ENCODE measurements at places on chromosomes 3 and 15.

DNA sequence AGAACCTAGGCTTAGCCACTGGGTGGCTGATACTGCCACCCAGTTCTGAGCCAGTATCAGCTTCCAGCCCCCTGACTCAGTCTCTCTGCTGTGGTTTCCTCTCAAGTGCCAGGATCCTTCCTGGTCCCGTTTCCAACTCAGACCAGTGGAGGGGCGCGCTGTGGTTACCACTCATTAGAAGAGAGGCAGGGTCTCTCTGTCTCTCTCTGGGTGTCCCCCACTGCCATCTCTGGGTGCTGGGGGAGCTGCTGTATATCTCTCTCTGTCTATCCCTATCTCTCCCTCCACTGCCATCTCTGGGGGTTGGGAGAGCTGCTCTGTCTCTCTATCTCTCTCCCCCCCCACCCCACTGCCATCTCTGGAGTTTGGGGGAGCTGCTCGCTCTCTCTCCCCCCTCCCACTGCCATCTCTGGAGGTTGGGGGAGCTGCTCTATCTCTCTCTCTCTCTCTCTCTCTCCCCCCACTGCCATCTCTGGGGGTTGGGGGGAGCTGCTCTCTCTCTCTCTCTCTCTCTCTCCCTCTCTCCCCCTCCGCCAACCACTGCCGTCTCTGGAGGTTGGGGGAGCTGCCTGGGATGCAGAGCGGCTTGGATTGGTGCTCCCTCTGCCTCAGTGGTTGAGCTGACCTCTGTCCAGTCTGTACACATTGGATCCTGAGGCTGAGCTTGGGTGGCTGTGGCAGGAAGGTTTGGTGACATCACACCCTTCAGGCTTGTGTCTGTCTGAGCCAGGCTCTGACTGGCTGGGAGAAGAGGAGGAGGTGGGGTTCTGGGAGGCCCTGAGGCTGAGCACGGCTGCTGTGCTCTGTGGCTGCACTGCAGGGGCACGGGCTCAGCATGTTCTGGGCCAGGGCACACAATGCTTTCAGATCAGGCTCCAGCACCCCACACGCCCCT, 98.9 kb downstream of the APBA2 start:
- ATAC-seq, result peak; percentile 75

GRCh38 chr15:45958924-45959323, 324.1 kb downstream of the SQOR start:
- ATAC-seq, result no peak

- ATAC-seq, result no peak
Observed at GRCh38 chr15:69792823-69793222, 304.9 kb downstream of the TLE3 start.

- ATAC-seq, result no peak
Observed at GRCh38 chr3:55476515-55476914, 10.6 kb downstream of the WNT5A start.

DNA sequence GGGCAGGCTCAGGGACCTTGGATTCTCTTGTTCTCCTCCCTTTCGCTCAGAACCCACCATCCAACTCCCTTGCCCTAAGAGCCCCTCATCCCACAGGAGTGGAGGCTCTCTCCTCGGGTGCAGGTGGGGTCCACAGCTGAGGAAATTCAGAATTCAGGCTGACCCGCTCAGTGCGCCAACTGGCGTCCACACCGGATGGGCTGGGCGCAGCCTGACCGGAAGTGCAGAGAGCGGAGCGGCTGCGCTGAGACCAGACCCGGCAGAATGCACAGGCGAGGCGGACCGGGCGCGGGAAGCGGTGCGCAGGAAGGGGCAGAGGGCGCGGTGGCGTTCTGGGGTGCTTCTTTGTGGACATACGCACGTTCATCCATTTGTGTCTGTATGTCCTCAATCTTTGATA, 210.4 kb upstream of the NDN start:
- no peak for ATAC-seq

DNA sequence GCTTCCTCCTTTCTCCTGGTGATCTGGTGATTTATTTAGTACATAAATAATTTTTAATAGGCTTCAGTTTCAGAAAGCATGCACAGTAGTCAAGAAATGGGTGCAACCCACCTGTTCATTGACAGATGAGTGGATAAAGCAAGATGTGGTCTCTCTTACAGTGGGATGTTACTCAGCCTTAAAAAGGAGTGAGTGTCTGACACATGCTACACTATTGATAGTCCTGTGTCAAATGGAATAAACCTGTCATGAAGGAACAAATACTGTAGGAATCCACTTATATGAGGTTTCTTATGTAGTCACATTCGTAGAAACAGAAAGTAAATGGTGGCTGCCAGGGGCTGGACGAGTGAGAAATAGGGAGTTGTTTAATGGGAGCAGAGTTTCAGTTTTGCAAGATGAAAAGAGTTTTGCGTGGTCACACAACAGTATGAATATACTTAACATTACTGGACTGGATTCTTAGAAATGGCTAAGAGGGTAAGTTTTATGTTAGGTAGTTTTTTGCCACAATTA, 56.0 kb upstream of the PPARG start:
- ATAC-seq, result peak; percentile 84

- ATAC-seq, result no peak
Observed at GRCh38 chr3:36846406-36846805, 82.1 kb upstream of the DCLK3 start.

DNA sequence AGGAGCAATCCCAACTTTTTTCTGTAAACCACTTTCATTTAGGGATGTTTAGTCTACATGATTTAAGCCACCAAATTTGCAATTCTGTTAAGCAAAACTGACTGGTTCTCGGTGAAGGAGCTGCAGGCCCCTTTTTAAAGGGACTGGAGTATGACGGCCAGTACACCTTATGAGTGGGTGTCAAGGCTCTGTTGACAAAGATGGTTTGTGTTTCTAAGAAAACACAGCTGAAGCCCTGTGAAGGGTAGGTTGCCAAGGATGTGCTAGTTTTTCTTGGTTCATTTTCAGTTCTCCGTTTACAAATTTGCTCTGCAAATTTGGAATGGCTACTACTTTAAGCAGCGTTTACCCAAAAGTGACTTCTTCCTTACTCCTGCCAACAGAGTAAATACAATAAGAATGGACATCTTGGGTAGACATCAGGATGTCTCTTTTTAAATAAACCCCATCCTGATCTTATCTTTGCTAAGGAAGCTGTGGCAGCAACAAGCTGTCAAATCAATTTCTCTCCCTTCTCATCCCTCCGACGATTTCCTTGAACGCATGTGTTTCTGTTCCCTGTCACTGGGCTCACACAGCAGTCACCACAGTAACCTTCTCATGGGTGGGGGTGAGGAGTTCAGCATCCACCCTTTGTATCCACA, 58.2 kb upstream of the CMTM8 start:
- no peak for ATAC-seq
